ENCODE measurements at places on chromosomes 6 and 20. TPM values are rescaled to one million over a fixed set of nuclear protein-coding genes. Genes with fewer than 3 reads are reported as not detected.

Gene CFB
- not detected for total RNA-seq

Gene WFDC10B
- 0.52 TPM for total RNA-seq

Gene NOL7
- 46.9 TPM for total RNA-seq

Gene MRPL18
- total RNA-seq: 99.0 TPM

Gene SLC13A3
- 6.9 TPM for total RNA-seq
